AG10803 (cell line): ENCODE measurements at places on chromosomes 3 and 15.
A peak's percentile ranks its signal among the peaks of the same experiment; 100 is the strongest.

DNA sequence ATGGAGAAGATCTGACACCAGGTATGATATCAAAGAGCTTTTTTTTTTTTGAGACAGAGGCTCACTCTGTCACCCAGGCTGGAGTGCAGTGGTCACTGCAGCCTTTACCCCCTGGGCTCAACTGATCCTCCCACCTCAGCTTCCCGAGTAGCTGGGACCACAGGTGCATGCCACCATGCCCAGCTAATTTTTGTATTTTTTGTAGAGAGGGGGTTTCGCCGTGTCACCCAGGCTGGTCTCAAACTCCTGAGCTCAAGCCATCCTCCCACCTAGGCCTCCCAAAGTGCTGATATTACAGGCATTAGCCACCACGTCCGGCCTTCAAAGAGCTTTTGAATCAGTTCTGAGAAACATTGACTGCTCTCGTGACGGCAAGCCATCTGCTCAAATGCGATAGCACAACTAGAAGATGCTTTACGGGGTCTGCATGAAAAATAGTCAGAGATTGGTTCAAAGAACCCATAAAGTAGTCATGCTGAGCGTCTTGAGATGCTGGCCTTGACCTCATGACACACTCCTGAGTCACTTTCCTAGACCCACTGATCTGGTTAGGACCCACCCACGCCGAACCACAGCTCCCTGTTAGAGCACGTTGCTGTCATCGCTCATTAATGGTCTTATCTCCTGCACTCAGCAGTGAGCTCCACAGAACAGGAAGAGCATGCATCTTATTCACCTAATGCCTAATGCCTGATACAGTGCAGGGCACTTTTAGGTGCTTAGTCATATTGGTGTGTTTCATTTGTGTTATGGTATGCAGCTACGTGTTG, 57.0 kb upstream of the NR2F2 start:
- peak; percentile 90 for DNase-seq

DNA sequence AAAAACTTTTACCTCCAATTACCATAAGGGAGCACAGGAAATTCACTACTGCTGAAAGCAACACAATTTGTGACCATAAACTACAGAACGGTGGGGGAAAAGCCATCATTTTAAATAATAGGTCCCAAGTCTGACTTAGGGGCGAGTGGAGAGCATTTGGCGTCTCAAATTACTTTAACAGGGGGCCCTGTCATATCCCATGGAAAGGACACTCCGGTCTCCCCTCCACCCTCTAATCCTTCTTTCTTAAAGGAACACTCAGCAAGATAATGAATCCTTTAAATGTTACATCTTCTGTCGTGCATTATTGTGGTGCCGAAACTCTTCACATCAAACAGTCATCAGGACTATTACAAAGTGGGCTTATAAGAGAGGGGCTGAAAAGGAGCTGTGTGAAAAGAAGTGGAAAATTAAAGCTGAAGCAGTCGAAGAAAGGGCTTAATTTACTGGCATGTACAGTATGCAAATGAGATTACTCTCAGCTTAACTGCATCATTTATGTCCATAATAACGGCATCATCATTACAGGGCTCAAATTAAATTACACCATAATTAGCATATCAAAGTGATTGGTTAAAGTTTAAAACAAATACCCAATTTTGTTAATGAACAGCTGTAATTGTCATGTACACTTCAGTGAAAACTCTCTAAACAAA, 342.2 kb downstream of the FOXP1 start:
- no peak for DNase-seq

DNA sequence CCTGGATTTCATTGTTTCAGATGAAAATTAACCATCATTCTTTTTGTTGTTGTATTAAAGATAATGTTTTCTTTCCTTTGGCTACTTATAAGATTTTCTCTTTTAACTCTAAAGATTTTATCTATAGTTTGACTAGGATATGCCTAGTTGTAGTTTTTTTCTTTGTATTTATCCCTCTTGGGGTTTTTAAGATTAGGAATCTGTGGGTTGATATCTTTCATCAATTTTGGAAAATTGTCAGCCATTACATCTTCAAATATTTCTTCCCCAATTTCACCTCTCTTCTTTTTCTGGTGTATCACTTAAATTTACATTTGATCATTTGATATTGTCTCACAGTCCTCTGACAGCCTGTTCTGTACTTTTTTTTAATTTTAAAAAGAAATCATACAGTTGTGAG, 32.5 kb upstream of the LIMD1 start:
- no peak for DNase-seq

- no peak for DNase-seq
Measured at GRCh38 chr3:127671523-127672428, 976 bp upstream of the ABTB1 start.

- DNase-seq, result peak; percentile 85
Measured at GRCh38 chr3:38154033-38154494, 11.3 kb upstream of the OXSR1 start.

DNA sequence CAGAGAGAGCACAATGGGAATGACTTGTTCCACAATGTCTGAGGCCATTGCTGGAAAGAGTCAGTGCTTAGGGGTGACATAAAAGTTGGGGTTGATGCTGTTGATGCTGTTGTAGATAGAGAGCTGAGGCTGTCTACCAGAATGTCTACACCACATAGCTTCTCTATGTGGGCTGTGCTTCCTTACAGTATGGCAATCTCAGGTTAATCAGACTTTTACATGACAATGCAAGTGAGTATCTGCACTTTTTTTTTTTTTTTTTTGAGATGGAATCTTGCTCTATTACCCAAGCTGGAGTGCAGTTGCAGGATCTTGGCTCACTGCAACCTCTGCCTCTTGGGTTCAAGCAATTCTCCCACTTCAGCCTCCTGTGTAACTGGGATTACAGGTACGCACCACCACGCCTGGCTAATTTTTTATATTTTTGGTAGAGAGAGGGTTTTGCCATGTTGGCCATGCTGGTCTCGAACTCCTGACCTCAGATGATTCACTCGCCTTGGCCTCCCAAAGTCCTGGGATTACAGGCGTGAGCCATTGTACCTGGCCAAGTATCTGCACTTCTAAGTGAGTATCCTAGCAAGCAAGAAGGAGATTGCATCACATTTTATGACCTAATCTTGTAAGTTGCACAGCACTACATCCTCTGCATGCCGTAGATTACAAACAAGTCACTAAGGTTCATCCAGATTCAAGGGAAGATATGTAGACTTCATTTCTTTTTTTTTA, 28.7 kb downstream of the DLEC1 start:
- peak; percentile 16 for DNase-seq

DNA sequence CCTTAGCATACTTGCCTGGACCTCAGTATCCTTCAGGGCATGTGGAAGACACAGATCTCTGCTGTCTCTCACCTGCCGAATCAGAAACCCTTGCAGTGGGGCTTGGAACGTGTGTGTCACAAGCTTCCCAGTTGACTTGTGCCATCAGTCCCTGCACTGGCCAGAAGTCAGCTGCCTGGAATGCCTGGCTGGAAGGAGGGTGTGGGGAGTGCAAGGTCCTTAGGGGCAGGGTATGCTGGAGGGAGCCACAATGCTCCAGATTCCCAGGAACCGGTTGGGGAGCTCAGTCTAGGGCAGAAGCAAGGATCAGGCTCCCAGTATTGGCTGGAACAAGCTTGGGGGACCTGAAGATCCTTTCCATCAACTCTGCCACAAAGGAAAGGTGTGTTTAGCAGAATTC, 27.1 kb downstream of the SPSB4 start:
- no peak for DNase-seq

DNA sequence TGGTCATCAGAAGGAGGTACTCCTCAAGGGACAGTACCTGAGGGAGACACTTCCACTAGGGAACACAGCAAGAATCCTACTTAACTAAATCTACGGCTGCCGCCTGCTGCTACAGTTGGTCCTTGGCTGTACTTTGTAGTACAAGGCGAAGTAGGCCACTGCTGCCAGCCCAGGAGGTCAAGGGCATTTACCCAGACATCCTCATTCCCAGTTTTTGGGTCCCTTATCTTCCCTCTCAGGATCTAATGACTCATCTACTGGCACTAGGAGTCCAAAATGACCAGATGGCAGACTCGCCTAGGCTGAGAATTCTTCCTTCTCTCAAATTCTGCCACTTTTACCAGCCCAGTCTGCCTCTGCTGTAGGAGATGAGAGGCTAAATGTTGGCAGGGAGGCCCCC, 27.1 kb upstream of the LAMP3 start:
- no peak for DNase-seq

- no peak for DNase-seq
Measured at GRCh38 chr15:95470997-95471689, 859.4 kb upstream of the NR2F2 start.

- DNase-seq, result peak; percentile 76
Measured at GRCh38 chr3:104437891-104438290, 928.8 kb upstream of the ALCAM start.

DNA sequence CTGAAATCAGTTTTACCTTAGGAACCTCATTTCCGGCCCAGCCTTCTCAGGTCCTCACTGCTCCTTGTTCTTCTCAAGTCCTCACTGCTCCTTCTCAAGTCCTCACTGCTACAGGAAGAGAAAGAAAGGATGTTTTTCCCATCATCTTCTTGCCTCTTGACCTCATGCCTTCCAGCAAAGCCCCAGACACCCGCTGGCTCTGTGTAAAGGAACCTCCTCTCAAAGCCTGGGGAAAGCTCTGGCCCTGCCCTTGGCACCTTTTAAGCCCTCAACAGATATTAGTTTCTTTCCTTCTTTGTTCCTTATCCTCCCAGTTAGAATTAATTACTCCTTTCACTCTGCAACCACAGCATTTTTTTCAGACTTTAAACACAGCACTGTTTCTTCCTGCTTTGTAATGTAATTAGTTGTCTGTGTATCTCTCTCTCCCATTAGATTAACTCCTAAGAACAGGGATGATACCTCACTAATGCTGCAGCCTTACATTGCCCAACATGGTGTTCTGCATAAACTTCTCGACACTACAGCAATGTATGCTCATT, 4.0 kb upstream of the WDR49 start:
- no peak for DNase-seq

DNA sequence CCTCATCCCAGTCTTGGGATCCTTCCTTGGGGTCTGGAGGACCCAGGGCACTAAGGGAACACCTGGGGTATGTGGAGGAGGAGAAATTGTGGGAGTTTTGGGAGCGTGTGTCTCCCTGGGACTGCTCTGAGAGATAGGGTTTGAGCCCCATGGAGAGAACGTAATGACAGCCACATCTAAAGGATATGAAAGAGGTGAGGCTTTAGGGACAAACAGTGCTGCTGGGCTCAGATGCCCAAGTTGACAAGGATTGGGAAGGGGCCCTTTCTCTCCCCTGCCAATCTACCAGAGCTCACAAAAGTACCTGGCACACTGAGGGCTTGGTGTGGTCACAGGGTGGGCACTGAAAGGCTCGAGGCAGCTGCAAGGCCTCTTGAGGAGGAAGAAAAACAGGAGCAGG, 13.3 kb upstream of the STARD5 start:
- DNase-seq, result no peak

GRCh38 chr3:160635213-160635612, 41.7 kb upstream of the ARL14 start:
- DNase-seq, result no peak

GRCh38 chr3:172074586-172074985, 35.2 kb downstream of the FNDC3B start:
- peak; percentile 65 for DNase-seq

DNA sequence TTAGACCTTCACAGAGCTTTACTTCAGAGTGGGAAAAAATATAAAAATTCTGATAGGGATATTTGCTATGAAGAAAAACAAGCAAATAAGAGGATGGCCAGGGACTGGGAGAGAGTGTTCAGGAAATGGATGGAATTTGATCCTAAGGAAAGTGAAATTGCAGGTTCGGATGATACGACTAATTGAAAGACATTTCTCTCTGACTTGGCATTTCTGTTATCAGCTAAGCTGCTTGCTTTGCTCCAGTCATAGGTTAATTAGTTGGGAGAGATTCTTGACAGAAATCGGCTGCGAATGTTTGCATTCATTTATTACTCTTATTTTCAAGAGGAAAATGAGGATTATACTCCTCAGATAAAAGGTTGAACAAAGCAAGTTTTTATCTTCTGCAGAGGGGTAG, 808.7 kb upstream of the NECTIN3 start:
- no peak for DNase-seq

DNA sequence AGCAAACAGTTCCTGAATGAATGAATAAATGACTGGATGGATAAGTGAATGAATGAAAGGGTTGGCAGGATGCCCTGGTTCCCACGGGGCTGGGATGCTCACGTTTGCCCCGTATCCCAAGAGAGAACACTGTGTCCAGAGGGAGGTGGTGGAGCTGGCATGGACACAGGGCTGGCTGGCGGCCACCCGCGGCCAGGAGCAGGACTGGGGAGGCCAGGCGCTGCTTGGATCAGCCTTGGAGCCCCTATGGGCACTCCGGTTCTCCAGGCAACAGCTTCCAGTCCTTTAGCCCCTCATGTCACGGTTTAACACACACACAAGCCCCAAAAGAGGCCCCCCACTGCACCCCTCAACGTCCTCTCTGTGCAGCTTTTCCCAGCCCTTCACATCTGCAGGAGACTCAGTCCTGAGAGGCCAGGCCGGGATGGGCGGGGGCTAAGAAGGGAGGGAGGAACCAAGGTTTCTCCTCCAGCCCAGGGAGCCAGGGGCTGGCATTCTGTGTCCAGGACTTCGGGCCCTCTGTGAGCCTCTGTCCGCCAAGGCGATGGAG, 86.0 kb upstream of the ALDH1L1 start:
- no peak for DNase-seq

DNA sequence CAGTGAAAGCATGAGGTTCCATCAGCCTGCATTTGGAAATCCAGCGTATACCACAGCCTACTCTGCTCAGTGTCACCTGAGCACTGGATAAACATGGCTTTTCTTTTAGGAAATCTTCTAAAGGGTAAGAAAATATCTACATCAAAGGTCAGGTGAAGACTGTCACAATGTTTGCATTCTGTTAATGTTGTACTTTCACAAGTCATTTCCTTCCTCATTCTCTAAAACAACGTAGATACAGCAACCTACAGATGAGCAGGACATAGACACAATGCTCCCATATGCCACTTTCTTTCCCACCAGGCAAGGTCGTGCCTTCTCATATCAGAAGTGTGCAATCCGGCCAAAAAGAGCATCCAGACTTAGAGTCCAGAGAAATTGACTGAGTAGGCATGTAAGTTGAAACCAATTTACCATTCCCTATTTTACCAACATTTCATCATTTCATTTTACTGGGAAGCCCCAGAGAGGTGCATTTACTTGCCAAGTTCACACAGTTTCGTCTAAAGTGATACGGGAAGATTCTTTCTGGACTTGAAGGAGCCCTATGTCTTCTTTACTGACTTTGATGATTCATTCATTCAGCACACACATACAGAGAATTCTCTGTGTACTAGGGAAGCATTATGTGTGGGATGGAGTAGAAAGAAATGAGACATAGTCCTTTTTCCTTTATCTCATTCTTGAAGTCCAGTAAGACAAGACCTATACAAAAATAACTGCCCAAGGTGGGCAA, 30.6 kb upstream of the LPP start:
- DNase-seq, result no peak

GRCh38 chr3:4533489-4534443, 40.6 kb downstream of the ITPR1 start:
- no peak for DNase-seq

GRCh38 chr3:37210230-37210629, 35.8 kb upstream of the LRRFIP2 start:
- DNase-seq, result peak; percentile 90

- DNase-seq, result peak; percentile 70
Measured at GRCh38 chr3:157423337-157423736, 13.3 kb upstream of the PTX3 start.

- DNase-seq, result no peak
Measured at GRCh38 chr15:67593562-67593961, 51.1 kb downstream of the MAP2K5 start.

GRCh38 chr3:23811919-23812318, 6.2 kb downstream of the UBE2E1 start:
- DNase-seq, result no peak

- DNase-seq, result no peak
Measured at GRCh38 chr3:81095956-81096355, 665.5 kb downstream of the GBE1 start.
